ENCODE measurements at places on chromosomes 3 and 15. TPM values are rescaled to one million over a fixed set of nuclear protein-coding genes. Genes with fewer than 3 reads are reported as not detected.

- DNase-seq: no peak
These were observed 161.8 kb downstream of the EDEM1 start for GRCh38 chr3:5349343-5349742.

DNA sequence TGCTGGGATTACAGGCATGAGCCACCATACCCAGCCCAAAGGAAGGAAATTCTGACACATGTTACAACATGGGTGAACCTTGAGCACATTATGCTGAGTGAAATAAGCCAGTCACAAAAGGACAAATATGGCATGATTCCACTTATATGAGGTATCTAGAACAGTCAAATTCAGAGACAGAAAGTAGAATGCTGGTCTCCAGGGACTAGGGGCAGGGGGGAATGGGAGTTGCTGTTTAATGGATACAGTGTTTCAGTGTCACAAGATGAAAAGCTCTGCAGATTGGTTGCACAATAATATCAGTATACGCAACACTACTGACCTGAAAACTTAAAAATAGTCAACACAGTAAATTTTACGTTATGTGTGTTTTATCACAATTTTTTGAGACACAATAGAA is 4.1 kb downstream of the SPATA12 start:
- DNase-seq: no peak

DNA sequence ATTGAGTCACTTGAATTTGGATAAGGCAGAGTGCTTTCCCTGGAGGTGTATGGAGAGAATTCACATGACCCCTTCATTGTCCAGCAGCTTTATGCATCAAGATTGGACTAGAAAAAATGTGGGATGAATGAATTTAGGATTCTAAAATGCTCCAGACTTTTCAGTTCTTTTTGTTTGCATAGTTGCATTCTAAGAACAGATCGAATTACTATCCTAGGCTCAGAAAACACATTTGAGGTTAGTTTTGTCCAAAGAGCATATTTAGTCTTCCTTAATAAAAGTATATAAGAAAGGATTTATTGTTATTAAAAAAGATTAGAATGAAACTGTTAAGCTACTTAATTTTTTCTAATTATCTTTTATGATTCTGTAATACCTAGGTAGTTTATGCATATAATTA is 127.4 kb downstream of the UBE2E2 start:
- DNase-seq: no peak

DNA sequence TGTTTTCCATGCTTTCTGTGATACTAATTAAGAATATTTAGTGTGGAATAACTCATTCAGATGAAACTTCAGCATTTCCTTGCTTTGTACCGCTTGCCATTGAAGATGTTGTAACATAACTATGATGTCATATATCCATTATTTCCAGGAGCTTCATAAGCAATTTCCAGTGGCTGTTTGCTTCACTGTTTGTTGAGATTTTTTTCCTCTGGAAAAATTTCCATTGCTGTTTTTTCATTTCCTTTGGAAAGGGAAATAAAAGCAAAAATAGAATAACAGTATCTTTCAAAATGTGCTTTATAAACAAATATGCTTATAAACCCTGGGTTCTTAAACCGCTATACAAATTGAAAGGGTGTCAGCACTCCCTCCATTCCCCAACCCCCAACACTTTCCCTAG is 319.6 kb upstream of the SEMA6D start:
- DNase-seq: no peak

- DNase-seq: no peak
These were observed 708 bp downstream of the SEC22A start for GRCh38 chr3:123202451-123202850.

- DNase-seq: no peak
These were observed 126.4 kb downstream of the RPLP1 start for GRCh38 chr15:69578787-69579583.

- no peak for DNase-seq
These were observed 3.3 kb upstream of the TIPIN start for GRCh38 chr15:66359740-66360139.

- no peak for DNase-seq
These were observed 597.0 kb downstream of the SQOR start for GRCh38 chr15:46231786-46232185.

DNA sequence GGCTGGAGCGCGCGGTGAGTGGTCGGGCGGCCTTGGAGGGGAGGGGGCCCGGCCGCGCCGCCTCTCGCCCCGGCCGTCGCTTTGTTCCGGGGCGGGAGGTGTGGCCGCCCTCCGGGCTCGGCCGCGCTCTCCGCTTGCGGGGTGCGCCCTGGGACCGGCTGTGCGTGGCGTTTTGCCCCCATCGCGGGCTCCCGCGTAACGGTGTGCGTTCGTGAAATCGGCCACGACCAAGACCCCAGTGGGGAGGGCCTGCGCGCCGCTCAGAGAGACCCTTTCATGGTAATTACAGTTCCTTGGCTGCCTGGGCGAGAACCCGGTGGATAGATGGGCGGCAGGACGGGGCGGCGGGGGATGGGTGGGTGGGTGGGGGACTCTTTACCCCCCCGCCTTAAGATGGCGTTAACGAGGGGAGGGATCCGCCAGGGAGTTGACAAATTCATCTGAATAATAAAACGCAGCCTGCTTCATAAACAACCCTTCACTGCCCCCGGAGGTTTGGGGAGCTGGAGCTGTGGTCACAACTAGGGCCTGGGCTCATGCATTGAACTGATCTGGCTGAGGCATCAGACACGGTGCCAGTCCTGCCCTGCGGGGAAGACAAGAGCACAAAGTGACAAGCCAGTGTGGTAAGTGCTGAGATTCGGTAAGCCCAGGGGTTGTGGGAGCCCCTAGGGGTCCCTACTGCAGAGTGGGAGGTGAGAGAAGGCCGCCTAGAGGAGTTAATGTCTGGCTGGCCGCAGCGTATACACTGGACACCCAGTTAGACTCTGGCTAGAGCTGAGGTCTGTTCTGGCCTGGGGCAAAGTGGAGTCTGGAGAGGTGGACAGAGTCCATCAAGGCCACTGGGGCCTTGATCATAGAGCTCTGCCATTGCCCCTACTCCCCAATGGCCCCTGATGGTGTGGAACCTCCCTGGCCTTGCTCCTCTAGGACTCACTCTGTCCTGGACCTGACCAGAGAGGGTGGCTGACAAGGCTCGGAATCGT is 668 bp downstream of the MRAS start:
- no peak for DNase-seq

DNA sequence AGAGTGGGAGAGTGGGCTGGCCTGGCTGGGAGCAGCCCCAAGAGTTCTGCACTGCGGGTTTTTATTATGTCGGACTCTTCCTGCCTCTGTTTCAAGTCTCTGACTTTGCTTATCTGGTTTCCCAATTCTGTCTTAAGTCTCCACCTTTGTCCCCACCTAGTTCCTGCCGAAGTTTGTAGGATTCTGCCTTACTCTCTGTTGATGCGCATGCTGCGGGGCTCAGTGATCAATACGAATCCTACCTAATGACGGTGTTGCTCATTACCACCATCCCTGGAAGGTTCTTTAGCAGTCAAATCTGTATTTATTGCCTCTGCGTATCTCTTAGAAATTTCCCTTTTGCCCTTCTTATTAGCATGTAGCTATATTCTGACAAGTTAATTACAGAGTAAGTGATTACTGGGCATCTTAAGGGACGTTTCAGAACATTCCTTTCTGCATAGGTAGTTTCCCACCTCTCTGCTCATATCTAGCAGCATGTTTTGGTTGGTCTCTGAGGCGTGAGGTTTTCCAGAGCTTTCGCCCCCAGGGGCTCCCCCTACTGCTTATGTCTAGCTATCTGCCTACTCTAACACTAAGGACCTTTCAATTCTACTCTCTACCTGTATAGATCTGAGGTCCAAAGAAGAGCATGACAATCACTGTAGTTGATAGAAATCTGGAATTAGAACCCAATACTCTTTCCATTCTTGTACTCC is 236.0 kb upstream of the EIF1B start:
- DNase-seq: no peak

GRCh38 chr3:141669434-141669833 is 68.7 kb upstream of the RNF7 start:
- DNase-seq: no peak

GRCh38 chr3:159030138-159030670 is 228.3 kb downstream of the MFSD1 start:
- no peak for DNase-seq

- DNase-seq: no peak
These were observed 30.4 kb upstream of the ALDH1A3 start for GRCh38 chr15:100849021-100849854.

DNA sequence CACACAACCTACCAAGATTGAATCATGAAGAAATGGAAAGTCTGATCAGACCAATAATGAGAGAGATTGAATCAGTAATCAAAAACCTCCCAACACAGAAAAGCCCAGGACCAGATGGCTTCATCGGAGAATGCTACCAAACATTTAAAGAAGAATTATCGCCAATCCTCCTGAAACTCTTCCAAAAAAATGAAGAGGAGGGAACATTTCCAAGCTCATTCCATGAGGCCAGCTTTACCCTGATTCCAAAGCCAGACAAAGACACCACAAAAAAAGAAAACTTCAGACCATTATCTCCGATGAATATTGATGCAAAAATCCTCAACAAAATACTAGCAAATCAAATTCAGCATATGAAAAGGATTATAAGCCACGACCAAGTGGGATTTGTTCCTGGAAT is 94.1 kb downstream of the SENP2 start:
- no peak for DNase-seq

GRCh38 chr3:31968369-31968926 is 12.6 kb downstream of the OSBPL10 start:
- peak; percentile 53 for DNase-seq

DNA sequence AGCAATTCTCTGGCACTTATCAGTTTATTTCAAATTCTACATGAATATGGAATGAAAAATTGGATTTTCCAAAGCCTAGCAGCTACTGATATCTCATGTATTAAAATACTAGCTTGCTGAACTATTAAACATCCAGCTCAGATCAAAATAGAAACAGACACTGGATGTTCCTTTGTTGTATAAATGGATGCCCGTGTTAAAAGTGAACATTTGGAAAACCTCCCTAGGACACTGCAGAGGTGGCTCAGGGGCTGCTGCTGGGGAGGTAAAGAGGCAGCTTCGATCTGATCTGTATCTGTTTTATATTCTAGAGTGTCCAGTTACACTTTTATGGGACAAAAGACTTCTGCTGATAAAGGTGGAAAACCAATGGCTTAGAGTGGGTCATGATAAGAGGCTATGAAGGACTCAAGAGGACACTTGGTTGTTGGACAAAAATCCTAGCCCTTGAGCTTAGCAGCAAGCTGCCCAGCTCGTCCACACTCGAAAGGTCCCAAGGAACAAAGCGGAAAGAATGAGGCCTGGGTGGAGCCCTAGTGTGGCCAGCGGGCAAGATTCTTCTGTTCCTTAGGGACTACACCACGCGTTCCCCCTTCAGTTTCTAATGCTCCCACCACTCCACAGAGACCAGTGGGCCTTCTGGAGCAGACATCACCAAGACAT is 9.9 kb downstream of the MESD start:
- no peak for DNase-seq

DNA sequence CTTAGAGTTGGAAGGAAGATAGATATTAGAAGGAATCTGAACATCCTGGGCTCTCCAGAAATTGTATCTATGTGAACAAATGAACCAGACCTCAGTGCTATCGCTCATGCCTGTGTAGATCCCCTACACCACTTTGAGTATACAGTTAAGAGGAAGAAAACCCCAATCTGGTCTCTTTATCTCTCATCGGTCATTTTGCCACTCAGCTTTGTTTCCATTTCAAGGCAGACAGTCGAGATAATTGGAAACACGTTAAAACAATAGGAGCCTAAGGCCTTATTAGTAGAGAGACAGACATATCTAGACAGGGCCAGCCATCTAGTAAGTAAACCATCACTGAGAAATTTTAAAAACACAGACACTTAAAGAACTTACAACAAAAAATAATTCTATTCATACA is 101.6 kb downstream of the MYLK start:
- no peak for DNase-seq

DNA sequence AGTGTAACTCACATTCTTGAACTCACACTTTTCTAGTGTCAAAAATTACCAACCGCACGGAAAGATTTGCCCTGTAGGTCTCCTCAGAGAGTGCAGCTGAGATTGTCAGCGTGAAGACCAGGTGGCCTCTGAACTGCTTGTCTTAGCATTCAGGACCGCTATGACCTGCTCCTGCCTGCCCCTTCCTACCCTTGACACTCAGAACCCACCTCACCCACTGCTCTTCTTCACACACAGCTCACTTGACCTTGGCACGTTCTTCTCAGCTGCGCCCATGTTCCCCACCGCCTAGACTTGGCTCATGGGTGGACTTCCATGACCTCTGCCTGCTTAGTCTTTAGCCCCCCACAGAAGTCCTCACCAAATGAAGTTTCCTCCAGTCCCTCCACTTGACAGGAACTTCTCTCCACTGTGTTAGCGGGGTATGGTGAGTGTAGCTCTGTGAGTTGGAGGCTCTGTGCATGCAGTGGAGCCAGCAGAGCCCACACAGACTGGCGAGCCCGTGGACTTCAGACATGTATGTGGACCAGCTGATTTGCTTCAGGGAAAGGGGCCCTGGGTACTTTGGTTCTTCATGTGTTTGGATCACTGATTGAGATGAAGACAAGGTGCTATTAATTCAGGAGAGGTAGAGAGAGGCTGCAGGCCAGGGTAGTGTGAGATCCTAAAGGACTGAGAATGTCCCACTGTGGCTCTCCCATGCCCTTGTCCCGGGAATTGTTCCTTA is 221.3 kb downstream of the OPA1 start:
- no peak for DNase-seq

- DNase-seq: no peak
These were observed 248.5 kb downstream of the TLE3 start for GRCh38 chr15:69849232-69849610.

DNA sequence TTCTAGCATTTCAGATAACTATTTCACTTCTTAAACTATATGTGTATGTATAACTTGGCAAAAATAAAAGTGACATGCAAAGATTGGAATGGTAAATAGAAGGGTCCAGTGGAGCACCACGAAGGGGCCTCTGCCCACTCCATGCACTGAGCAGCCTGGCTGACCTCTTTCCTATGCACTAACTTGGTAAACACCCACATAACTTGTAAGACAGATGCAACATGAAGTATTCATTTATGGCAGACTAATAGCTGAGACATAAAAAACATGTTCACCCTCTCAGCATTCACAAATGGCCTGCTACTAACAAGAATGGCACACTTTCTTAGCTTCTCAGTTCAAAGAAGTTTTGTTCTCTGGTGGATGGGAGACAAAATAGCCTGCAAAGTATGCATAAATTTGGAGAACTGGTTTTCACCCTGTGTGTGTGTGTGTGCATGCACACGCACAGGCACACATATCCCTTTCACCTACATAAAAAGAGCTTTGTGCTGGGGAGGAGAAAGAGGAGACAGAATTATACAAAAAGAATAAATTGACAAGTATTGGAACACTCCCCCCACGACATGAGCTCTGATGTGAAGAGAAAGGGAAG is 26.5 kb upstream of the RYK start:
- DNase-seq: no peak

GRCh38 chr3:114861666-114862065 is 285.4 kb downstream of the ZBTB20 start:
- DNase-seq: no peak

GRCh38 chr3:161336661-161337060 is 34.7 kb downstream of the SPTSSB start:
- DNase-seq: no peak

The CD86 gene
- 6.1 TPM for total RNA-seq

The PHC3 gene
- total RNA-seq: 98.6 TPM

The PPP1R14D gene
- not detected for total RNA-seq

The FSD2 gene
- total RNA-seq: 1.2 TPM

The CPLX3 gene
- not detected for total RNA-seq

The ACVR2B gene
- total RNA-seq: 11.7 TPM

The STRC gene
- 0.05 TPM for total RNA-seq

The GABRR3 gene
- total RNA-seq: 0.11 TPM

The FBXO40 gene
- not detected for total RNA-seq

The IQCF5 gene
- total RNA-seq: not detected

The ELL3 gene
- 5.4 TPM for total RNA-seq
